ENCODE measurements at places on chromosomes 1 and 21.

GRCh38 chr1:88877382-88877825, 14.0 kb downstream of the GTF2B start:
- DNase-seq = no peak

DNA sequence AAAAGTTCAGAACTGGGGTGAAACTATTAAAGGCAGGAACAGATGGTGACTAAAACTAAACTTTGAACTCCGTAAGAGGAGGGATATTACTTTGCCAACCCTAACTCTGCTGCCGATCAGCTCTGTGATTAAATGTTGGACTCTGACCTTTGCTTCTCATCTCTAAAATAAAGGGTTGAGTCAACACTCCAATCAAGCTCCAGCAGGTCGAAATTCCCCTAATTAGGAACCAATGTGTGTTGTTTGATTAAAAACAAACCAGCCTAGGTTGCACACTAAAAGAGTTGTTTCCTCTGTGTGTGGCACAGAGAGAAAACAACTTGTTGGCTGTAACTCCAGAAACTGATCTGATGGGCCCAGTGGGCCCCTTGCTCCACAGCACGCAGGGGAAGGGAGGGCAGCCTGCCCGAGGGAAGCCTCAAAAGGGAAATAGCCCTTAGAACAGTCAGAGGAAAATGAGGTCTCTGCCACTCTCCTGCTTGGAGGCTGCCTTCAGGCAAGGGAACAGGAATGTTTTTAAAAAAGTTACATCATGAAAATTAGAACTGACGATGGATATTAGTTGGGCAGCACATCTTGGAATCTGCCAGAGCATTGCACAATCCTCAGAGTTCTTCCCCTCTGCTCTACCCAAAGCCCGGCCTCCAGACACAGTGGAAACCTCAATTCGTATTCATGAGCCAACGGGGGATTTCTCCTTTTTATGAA, 69.3 kb downstream of the KCTD3 start:
- no peak for DNase-seq

DNA sequence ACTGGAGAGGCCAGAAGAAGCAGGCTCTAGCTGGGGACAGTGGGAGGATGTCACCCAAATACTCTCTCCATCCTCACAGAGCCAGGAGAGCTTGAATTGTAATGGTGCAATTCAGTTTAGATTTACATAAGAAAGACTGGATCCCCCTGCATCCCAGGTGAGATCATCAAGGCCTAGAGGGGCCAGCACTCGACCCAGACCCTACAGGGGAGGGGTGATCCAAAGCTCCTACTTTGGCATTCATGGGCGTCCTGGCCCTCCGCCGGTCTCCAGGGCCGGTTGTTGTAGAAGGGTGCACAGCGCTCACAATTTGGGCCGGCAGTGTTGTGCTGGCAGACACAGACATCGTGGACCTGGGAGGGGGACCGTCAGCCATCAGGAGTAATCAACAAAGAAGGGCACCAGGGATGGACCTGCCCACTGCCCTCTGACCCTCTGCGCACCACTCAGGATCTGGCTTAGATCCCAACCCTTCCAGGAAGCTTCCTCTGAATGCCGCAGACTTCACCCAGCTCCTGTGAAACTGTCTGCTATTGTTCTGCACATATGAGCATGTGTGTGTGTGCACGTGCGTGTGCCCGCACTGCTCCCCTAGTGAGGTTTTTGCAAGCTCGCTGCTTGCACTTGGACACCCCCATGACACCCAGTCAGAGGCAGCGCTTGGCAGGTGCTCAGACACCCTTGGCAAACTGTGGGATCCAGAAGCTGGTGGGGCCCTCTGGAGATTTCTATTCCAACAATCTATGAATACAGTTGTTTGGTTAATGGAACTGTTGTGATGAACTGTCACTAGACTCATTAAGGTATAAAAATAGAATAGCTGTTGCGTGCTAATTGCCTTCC, 21.6 kb downstream of the LAMB3 start:
- no peak for DNase-seq

DNA sequence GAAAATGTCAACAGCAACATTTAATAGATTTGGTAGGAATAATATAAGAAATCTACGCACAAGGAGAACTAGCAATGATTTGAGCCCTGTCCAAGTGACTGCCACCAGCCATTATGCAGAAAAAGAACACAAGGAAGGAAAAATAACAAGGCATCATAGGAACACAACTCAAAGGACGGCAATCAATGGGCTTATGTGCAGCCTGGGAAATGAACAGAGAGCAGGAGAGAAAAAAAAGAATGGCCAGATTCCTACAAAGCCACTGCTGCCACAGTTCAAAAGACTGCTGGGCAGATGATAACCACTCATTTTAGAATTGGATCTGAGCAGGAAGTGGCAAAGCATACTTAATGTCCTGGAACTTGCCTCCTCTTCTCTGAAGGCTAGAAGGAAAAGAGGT, 274.3 kb upstream of the CAMK1G start:
- no peak for DNase-seq

DNA sequence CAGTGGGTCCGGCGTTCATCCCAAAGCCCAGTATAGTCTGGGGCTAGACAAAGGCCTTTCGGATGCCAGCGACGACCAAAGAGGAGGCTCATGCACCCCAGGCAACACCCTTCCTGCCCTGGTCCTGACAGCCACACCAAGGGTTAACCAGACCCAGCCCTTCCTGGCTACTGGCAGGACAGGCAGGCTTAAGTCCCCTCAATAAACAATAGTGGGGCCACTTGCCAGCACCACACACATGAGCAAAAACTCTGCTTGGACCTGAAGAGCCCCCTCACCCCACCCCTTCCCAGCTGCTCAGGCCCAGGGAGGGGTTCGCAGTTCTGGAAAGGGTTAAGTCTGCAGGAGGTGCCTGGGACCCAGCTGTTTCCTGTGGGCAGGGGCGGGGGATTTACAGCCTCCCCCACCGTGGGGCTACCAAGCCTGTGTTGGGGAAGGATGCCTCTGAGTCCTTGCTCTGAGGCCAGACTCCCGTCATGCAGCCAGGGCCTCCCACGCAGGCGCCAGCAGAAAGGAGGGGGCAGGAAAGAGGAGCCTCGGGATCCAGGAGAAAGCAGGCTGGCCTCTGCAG, 18.2 kb downstream of the PHLDA3 start:
- DNase-seq = peak; percentile 30

- no peak for DNase-seq
These were observed 1.7 kb downstream of the OSCP1 start for GRCh38 chr1:36448530-36449056.

GRCh38 chr1:198856601-198857000, 217.8 kb downstream of the PTPRC start:
- DNase-seq = no peak

DNA sequence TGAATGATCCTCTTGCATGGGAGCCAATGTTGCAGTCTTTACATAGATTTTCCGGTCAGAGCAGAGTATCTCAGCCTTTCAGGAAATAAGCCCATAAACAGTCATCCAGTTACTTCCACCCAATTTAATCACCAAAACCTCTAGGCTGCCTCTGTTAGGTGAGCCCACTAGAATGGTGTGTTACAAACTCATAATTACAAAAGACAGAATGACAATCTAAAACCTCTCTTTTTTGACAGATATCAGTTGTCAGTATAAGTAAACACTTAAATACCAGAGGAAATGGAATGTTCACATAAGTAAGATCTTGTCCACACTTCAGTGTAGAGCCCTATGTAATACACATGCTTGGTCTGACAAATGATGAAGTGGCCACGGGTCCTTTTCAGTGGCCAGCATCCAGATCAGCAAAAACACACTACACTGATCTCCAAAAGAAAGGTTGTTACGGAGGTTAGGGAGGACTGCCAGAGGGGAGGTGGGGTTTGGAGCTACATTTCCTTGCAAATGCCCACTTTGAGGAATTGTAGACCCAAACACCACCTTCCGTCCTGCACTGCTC, 71.3 kb upstream of the FBXO28 start:
- DNase-seq = no peak

DNA sequence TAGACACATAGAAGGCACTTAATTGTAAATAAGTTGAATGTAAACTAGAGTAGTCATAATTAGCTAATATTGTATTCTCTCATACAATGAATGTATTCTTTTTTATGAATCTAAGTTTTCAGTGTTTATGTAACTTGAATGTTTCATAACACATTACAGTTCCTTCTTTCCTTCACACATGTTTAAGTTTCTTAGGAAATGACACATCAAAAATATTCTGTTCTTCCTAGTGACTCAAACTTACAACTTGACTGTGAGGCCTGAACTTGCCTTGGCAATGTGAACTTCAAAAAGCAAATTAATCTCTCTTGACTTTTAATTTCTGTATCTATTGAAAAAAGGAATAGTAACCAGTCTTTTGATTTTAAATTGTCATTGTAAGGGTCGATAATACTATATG, 700.1 kb downstream of the KCNT2 start:
- DNase-seq = no peak

DNA sequence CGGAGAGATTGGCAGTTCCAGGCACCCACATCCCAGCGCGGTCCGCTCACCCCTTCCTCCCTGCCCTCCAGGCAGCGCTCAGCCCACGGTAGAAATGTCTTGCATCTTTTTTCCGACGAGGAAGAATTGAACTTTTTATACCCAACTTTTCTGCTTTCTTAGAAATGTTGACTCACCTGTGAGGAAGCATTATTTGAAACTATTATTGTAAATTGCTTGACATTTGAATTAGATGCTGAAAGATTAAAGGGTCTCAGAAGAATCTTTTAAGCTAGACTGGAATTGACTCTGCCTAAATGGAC, 912 bp upstream of the SIPA1L2 start:
- no peak for DNase-seq

DNA sequence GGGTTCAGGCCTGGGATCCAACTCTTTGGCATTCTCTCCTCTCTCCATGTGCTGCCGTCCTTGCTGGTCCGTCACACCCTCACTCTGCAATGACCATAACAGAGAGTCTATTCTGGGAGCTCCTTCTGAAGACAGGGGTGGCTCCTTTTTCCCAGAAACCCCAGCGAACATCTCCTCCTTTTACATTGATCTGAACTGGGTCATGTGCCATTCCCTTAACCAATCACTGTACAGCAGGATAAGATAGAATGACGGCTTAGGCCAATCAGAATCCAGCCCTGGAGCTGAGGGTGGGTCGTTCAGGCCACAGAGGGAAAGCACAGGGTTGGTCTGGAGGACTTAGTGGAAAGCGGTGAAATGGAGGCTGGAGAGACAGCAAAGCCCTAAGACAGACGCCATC, 740.1 kb downstream of the MATN1 start:
- DNase-seq = no peak

DNA sequence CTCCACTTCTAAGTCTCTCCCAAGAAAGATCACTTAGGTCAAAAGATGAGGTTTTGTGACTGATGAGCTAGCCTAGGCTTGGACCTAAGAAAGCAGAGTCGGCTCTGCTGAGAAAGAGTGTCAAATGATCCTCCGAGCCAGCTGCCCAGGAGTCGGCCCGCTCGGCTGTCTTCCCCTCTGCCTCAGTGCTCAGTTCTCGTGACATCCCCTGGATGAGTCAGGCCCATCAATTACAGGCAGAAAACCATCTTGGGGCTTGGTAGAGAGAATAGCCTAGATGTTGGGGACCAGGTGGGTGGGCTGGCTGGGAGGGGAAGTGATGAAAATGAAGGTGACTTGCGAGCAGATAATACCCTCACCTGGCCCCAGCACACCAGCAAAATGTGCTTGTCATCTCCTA, 60.5 kb downstream of the SLC66A1 start:
- no peak for DNase-seq

GRCh38 chr1:87178441-87178840, 150.2 kb upstream of the LMO4 start:
- DNase-seq = no peak

DNA sequence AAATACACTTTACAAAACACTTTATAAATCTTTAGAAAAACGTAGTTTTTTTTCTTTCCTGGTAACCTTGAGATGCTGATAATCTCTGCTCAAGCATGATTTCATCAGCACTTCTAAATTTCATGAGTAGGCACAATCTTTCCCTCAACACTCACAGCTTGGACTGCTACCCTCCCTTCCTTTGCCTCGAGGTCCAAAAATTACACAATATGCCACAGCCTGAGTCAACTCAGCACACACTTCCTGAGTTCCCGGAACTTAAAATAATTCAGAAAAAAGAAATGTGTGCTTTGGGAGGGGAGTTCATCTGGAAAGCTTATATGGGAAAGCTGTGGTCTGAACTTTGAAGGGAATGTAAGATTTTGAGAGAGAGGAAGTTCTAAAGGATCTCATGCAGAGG, 5.9 kb downstream of the CLCA2 start:
- DNase-seq = no peak

DNA sequence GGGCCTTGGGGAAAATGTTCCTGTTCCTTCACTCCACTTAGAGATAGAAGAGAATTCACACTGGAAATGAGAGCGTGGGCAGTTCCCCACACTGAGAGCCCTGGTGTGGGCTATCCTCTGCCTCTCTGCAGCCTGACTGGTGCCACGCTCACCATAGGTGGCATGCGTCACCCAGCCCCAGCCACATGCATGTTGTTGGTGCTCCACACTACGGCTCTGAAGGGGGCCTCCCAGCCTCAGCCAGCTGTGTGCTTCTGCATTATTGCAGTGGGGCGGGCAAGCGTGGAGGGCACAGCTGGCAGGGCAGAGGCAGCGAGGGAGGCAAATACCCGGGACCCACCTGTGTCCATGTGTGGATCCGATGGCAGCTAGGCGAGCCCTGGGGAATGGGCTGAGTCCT, 14.7 kb upstream of the RASSF5 start:
- no peak for DNase-seq

- no peak for DNase-seq
These were observed 84.3 kb downstream of the WDR64 start for GRCh38 chr1:241736387-241736786.

DNA sequence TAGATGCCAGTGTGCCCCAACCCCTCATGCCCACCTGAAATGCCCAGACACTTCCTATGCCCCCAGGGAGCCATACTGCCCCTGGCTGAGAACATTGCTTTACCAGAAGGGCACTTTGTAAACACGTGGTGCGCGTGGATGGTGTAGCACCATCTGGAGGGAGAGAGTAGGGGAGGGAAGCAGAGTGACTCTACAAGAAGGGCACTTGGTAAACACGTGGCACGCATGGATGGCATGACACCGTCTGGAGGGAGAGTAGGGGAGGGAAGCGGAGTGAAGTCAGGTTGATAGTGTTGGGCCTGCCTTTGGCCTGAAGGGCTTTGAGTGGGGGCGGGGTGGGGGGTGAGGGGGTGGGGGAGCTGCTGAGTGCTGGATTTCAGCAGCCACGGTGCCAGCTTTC, 324.0 kb upstream of the VAMP3 start:
- no peak for DNase-seq

DNA sequence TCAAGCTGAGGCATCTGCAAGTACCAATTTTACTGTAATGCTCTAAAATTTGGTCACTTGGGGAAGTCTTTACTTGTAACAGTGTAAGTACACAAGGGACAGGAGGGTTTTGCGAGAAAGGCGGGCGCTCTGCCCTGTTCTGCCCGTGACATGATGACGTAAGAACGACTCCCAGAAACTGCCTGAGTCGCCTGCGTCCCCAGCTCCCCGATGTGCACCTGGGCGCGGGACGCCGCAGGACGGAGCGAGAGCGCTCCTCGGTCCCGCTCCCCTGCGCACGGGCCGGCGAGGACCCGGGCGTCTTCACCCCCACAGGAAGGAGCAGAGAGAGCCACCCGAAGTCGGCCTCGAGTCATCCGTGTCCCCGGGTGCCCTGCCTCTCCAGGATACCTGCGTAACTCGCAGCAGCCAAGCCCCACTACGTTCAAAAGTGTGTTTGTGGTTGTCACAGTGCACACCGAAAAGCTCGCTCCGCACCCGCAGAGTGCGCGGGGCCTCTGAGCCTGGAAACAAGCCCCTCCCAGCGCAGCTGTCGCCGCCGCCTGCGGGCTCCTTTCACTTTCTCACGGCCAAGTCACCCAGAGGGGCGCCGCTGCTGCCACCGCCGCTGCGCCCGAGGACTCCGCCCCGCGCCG, 3.3 kb upstream of the ZBTB18 start:
- DNase-seq = no peak

- DNase-seq = no peak
These were observed 156.1 kb upstream of the IVNS1ABP start for GRCh38 chr1:185473186-185473585.
